ENCODE measurements at places on chromosomes 16 and 17.

DNA sequence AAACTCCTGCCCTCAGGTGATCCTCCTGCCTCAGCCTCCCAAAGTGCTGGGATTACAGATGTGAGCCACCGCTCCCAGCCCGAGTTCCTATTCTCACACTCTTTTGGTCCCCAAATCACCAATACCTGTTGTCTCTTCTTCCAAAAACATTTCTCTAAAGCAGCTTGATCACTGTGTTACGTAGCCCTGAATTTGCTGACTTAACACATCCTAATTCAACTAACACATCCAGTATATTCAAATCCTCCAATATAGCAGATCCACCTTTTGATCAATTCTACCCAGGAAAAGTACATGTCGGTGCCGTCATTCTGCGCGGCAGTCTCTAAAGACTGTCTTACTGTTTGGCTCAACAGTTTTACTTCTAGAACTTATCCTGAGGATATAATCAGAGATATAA lies 191.3 kb downstream of the ZNF18 start:
- no peak for DNase-seq

DNA sequence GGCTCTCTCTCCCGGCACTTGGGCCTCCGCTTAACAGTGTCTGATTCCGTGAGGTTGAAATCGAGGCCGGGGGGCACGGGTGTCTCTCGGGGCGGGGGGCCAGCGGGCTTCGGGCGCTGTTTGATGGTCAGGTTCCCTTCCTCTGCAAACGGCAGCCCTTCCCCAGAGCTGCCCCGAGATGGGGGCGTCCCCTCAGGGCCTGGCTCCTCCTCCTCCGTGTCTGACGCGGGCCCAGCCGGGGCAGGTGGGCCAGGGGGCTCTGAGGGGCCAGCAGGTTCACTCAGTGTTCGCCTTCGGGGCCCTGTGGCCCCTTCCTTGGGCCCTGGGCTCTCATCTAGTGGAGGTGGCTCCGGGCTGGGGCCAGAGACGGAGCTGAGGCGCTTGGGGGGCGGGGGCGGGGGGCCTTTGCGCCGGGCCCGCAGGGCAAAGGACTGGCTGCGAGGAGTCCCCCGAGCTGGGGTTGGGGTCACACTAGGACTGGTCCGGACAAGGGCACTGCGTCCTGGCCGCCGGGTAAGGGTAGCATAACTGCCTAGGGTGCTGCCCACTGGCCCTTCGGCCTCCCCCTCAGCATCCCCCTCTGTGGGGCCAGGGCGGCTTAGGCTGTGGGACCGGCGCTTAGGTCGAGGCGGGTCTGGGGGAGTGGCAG lies 13.1 kb downstream of the CASKIN2 start:
- DNase-seq = no peak

DNA sequence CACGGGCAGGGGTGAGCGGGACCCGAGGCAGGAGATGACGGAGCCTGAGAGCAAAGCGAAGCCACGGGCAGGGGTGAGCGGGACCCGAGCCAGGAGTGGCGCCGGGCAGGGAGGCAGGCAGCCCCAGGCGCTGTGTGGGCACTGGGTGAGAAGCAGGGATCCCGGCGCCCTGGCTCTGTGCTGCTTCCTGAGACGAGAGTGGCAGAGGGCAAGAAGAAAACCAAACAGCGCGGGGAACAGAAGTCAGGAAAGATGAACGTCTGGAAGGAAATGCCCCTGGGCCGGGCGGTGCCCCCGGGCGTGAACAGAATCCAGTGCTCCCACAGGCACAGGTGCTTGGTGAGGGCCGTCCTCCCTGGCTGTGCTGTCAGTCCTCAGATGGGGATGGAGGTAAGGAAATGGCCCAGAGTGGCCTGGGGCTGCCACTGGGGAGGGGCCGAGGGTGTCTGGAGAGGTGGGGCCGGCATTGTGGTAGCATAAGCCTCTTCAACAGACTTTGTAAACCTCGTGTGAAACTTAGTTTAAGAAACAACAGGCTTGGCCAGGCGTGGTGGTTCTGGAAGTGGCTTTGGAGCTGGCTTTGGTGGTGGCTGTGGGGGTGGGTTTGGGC lies 9.8 kb downstream of the ASPSCR1 start:
- no peak for DNase-seq

DNA sequence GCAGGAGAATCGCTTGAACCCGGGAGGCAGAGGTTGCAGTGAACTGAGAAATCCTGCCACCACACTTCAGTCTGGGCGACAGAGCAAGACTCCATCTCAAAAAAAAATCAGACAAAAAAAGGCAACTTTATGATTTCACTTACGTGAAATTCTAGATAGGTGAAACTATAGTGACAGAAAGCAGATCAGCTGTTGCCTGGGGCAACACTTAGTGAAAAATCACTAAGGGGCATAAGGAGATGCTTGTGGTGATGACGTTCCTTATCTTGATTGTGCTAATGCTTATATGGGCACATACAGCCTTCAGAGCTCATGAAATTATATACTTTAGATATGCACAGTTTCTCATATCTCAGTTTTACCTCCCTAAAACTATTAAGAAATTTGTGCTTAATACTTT lies 41.6 kb upstream of the SLC5A10 start:
- no peak for DNase-seq

GRCh38 chr17:48054238-48055185 lies 6.4 kb downstream of the NFE2L1 start:
- peak; percentile 58 for DNase-seq

- no peak for DNase-seq
Measured at GRCh38 chr16:85200471-85201278, 88.4 kb upstream of the CIBAR2 start.

DNA sequence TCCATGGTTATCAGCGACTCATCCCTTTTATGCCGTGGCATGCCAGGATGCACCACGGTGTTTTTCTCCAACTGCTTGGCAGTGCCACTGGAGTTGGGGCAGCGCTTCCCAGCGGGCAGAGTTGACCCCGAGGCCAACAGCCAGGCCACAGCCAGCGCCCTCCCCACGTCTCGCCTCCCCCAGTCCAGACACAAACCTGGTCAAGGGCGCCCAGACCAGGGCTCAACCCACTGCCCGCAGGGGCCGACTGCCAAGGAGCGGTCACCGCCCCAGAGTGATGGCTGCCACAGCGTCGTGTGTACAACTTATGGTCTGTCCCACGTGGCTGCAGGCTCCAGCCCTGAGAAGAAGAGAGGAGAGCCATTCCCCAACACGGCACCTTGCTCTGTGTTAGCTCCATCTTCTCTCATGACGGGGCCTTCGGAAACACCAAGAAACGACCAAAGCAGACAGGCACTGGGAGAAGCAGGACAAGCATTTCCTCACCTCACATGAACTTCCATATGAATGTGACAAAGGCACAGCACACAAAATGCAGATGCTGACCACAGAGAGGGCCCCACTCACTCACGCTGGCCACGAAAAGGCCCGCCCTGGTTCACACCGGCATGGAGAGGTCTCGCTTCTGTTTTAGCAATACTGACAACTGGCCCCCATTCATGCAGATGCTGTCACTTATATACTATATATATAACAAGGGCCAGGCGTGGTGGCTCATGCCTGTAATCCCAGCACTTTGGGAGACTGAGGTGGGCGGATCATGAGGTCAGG lies 27.0 kb downstream of the AXIN1 start:
- no peak for DNase-seq

GRCh38 chr17:2693561-2694380 lies 17.8 kb downstream of the CLUH start:
- DNase-seq = no peak

DNA sequence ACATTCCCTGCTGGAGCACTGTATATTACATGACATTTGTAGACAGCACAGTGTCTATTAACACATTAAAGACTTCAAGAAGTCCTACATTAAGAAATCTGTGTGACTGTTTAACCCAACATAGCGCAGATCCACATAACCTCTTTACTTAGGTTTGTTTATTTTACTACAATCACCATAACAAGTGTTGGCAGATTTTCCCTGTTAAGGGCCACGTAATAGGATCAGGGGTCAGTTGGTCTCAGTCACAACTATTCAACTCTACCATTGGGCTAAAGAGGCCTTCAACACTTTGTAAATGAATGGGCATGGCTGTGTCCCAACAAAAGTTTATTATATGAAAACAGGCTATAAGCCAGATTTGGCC lies 51.3 kb upstream of the ADORA2B start:
- no peak for DNase-seq

DNA sequence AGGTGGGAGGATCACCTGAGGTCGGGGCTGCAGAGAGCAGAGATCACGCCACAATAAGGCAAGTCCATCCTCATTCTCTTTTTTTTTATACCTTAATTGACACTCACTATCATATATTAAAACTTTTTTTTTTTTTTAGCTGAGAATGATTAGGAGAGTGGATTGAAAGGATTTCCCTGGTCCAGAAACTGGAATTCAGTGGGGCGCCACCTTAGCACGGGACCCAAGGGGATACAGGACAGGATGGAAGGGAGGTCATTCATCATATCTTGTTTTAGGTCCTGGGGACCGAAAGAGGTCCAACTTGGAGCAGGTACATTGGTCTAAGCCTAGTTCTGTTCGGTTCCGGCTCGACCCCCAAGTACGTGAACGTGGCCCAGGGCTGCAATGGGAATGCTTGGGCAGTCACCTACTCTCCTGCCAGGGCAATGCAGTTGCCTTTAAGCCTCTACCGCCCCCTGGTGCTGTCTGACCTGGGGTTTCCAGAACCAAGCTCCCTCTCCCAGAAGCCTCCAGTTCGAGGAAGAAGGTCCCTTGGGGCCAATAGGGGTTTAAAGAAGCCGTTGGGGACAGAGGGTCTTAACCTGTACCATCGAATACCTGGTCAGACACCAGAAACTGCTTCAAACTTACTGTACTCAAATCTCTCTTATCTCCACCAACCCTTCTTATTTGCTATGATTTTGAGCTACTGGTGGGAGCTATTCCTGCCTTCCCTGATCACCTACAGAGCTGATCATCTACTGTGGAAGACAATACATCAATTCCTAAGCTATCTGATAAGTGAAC lies 19.9 kb upstream of the GPATCH8 start:
- DNase-seq = peak; percentile 76

DNA sequence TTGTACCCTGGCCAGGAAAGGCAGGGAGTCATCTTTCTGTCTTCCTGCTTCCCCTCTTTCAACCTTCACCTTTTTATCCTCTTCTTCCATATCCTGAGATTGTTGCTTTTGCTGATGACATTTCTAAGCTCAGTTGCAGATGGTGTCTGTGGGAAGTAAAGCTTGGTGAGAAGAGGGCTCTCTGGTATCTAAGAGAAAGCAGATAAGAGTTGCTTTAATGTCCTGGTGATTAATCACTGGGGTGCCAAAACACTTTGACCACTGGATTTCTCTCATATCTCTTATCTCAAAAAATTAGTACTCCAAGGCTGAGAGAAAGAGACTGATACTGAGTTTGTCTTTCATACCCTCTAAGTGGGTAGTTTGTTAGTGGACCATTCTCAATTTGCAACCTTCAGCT lies 71.3 kb downstream of the NEUROD2 start:
- no peak for DNase-seq

DNA sequence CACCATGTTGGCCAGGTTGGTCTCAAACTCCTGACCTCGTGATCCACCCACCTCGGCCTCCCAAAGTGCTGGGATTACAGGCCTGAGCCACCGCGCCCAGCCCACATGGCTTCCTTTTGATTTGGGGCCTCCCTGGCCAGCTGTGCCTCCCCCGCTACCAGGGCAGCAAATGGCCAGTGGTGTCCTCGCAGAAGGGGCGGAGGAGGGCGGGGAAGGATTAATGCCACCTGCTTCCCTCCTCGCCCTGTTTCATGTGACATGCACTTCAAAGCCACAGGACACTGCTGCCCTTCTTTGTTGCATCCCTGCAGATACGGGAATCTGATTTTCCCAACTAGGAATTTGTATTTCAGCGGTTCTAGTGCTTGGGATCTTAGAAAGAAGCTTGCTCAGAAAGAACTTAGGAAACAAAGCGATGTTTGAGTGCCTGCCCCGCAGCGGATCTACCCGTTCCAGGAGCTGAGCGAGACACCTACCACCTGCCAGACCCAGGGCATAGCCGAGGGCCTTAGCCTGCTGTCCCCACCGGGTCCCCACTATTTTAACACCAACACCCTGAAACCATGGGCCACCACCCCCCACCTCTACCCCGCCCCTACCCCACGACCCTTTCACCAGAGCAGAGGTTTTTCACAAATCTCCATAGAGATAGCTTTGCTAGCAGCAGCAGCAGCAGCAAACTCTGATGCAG lies 37.7 kb upstream of the CCDC182 start:
- DNase-seq = no peak

GRCh38 chr16:53503991-53504663 lies 1.1 kb upstream of the AKTIP start:
- no peak for DNase-seq

GRCh38 chr16:56874800-56875199 lies 9.8 kb downstream of the SLC12A3 start:
- DNase-seq = no peak

GRCh38 chr16:6495486-6496210 lies 837.0 kb upstream of the RBFOX1 start:
- no peak for DNase-seq

GRCh38 chr17:42227849-42228700 lies 33.8 kb upstream of the GHDC start:
- DNase-seq = no peak

DNA sequence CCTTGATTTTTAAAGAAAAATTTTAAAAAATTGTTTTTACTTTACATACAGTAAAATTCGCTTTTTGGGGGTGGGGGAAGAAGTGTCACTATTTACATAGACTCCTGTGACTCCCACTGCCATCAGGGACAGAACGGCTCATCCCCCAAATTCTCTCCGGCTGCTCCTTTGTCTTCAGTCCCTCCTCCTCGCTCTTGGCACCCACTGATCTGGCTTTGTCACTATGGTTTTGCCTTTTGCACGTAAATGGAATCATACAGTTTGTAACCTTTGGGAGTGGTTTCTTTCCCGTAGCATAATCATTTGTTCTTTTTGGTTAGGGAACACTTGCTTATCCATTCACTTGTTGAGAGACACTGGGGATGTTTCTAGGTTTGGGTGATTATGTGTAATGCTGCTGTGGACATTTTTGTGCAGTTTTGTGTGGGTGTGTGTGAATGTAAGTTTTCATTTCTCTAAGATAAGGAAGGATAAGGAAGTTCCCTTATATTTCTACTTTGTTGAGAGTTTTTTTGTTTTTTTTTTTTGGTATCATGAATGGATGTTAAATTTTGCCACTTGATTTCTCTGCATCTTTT lies 27.4 kb downstream of the RAB11FIP4 start:
- no peak for DNase-seq

- DNase-seq = no peak
Measured at GRCh38 chr17:13016881-13017654, 759 bp downstream of the ELAC2 start.

DNA sequence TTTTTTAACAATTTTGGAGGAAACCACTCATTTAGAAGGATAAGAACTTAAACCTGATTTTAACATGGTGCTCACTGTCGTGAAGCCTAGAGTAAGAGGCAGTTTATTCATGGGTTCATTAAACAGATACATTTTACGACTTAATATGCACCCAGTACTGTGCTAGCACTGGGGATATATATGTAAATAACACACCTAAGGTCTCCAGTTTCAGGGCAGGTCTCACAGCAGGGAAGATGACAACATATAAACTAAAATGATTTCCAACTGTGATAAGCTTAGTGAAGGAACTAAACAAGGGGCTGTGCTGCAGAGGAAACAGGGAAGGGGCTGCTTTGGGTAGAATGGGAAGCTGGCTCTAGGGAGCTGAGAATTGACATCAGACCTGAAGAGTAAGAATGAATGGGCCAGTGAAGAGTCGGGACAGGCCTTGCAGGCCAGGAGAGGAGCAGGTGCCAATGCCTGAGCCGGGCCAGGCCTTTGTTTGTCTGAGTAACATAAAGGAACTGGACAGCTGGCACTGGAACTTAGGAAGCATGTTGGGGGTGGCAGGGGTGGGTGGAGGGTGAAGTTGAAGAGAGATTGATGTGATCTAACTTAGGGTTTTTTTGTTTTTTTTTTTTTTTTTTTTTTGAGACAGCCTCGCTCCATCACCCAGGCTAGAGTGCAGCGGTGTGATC lies 12.1 kb downstream of the NT5M start:
- no peak for DNase-seq
